Activated naive CD8-positive, alpha-beta T cell treated with anti-CD3 and anti-CD28 coated beads for 36 hours (primary cell): ENCODE measurements at places on chromosomes 5 and 9. TPM values are rescaled to one million over a fixed set of nuclear protein-coding genes. Genes with fewer than 3 reads are reported as not detected.

GRCh38 chr5:80069251-80069800 is 34.2 kb downstream of the THBS4 start:
- no peak for DNase-seq
- no peak overlapping the region for H3K27ac ChIP-seq
- no peak overlapping the region for H3K4me3 ChIP-seq
- H3K27me3 ChIP-seq, result no peaks in the 10 kb centered on the region
- H3K36me3 ChIP-seq, result no peaks in the 10 kb centered on the region

DNA sequence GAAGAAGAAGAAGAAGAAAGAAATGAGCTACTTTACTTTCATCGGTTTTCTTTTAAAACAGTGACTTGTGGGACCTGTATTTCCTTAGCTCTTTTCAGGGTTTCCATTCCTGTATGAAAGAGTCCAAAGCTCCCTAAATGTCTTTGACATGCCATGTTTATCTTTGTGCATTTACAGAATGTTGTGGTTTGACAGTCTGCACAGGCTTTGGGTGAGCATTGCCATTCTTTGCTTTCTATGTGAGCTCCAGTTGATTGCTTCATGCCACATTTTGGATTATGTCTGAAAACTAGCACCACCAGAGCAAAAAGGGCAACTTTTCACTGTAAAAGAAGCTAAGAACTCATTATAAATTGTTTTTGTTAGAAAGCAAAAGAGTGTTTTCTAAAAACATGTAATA is 733.4 kb downstream of the TLE4 start:
- no peak overlapping the region for H3K4me3 ChIP-seq
- H3K36me3 ChIP-seq, result no peaks in the 10 kb centered on the region
- DNase-seq, result no peak
- H3K27ac ChIP-seq, result no peak overlapping the region
- H3K4me1 ChIP-seq, result no peaks in the 10 kb centered on the region

CXCL14 gene
- total RNA-seq, result not detected

GRCh38 chr5:74136276-74136825 is 504.2 kb downstream of the ENC1 start:
- no peaks in the 10 kb centered on the region for H3K4me1 ChIP-seq
- no peak for DNase-seq
- H3K27ac ChIP-seq, result no peak overlapping the region
- H3K27me3 ChIP-seq, result peaks cover 7% of the 10 kb centered on the region

GRCh38 chr5:3092211-3092610 is 340.7 kb upstream of the IRX2 start:
- no peak overlapping the region for H3K4me3 ChIP-seq
- no peaks in the 10 kb centered on the region for H3K4me1 ChIP-seq
- no peak for DNase-seq
- no peak overlapping the region for H3K27ac ChIP-seq

GRCh38 chr9:129125478-129125877 is 14.3 kb downstream of the PTPA start:
- H3K27ac ChIP-seq, result no peak overlapping the region
- H3K27me3 ChIP-seq, result no peaks in the 10 kb centered on the region
- peaks cover 5% of the 10 kb centered on the region for H3K36me3 ChIP-seq
- H3K4me3 ChIP-seq, result no peak overlapping the region
- DNase-seq, result no peak

GRCh38 chr5:125476901-125477585 is 730.6 kb upstream of the ZNF608 start:
- no peak overlapping the region for H3K4me3 ChIP-seq
- no peaks in the 10 kb centered on the region for H3K27me3 ChIP-seq
- DNase-seq, result no peak
- no peaks in the 10 kb centered on the region for H3K36me3 ChIP-seq
- no peak overlapping the region for H3K27ac ChIP-seq
- no peaks in the 10 kb centered on the region for H3K4me1 ChIP-seq

GPR21 gene
- 0.42 TPM for total RNA-seq

GRCh38 chr9:123685489-123686083 is 244.3 kb downstream of the DENND1A start:
- H3K36me3 ChIP-seq, result peaks cover 22% of the 10 kb centered on the region
- no peaks in the 10 kb centered on the region for H3K27me3 ChIP-seq
- H3K4me1 ChIP-seq, result peaks cover 45% of the 10 kb centered on the region
- H3K4me3 ChIP-seq, result no peak overlapping the region

PPP3R2 gene
- total RNA-seq, result not detected
